ENCODE measurements at places on chromosomes 7 and 10. TPM values are rescaled to one million over a fixed set of nuclear protein-coding genes. Genes with fewer than 3 reads are reported as not detected.
A peak's percentile ranks its signal among the peaks of the same experiment; 100 is the strongest.

GRCh38 chr7:131544449-131545301, 11.8 kb downstream of the PODXL start:
- DNase-seq = no peak

DNA sequence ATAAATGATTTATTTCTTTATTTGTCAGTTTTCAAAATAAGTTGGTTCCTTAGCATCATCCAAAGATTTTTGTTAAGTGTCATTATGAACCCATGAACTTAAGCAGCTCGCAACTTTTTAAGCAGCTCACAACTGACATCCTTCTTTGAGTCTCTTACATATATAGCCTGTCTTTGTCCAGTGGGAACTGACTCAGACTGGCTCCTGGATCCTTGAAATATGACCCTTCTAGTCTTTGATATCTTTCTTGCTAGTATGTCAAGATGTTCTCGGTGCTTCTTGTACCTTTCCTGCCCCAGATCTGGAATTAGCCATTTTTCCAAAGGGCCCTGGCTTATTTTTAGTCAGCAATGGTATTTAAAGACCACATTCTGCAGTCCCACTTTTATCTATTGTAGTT, 53.9 kb upstream of the ARID5B start:
- no peak for DNase-seq

- DNase-seq = no peak
Measured at GRCh38 chr10:117260084-117260483, 19.2 kb downstream of the SLC18A2 start.

GRCh38 chr10:101047268-101047667, 14.5 kb upstream of the KAZALD1 start:
- no peak for DNase-seq

- no peak for DNase-seq
Measured at GRCh38 chr10:102394801-102395399, 605 bp upstream of the NFKB2 start.

- no peak for DNase-seq
Measured at GRCh38 chr7:28588602-28589001, 176.3 kb downstream of the CREB5 start.

DNA sequence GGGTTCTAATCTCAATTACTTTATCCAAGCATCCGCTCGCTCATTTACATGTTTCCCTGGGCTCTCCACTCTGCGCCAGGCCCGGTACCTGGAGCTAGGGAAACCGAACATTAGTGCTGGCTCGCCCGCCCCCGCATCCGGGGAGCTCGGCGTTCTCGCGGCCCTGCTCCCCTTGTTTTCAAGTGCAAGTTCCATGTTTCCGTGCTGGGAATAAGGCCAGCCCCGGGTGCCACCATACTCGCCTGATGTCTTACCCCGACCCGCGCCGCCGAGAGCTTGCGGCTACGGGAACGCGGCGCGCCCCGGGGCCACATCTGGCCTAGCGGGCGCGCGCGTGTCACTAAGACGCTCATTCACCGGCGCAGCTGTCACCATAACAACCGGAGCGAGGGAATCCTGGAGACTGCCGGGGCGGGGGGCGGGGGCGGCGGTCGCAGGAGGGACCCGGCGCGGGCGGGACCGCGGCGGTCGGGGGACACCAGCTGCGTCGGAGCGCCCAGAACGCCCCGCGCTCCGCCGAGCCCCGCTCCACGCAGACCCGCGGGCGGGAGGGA, at the start of gene NEURL1:
NEURL1 (plus strand) TSS at position 344 of the 554 bp plus-strand sequence. CDS start 683 bp downstream, outside the sequence.
- DNase-seq = no peak

- DNase-seq = no peak
Measured at GRCh38 chr7:4675771-4676367, 6.2 kb upstream of the FOXK1 start.

GRCh38 chr7:84393786-84394185, 199.2 kb upstream of the SEMA3A start:
- no peak for DNase-seq

DNA sequence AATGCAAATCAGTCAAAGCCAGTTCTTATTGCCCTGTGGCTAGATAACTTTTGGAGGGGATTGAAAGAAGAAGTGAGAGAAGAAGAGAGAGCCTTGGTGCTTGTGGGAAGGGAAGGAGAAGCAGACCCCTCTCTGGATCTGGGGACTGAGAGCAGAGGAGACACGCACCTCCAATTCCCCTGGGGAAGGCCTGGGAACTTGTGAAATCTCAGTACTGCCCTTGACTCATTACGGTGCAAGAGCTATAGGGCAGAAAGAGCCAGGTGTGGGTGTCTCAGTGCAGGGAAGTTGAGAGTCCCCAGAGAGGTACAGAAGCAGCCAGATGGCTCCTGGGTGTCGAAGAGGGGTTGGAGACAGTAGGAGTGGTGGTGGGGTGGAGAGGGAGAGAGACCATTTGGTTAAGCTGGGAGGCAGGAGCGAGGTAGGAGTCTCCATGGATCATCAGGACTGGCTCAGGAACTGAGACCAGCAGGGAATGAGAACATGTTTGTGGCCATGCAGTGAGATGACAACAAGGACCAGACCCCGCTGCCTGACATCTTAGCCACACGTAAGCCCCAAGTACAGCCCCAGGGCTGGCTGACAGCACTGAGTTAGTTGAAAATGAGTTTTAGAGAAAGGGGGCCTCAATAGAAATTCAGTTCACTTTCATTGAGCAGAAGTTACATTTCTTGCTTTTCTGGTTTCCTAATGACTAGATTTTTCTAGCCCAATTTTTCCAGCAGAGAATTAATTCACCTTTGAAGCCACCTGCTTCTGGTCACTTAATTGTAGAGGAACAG, 238.2 kb downstream of the BUB3 start:
- no peak for DNase-seq

DNA sequence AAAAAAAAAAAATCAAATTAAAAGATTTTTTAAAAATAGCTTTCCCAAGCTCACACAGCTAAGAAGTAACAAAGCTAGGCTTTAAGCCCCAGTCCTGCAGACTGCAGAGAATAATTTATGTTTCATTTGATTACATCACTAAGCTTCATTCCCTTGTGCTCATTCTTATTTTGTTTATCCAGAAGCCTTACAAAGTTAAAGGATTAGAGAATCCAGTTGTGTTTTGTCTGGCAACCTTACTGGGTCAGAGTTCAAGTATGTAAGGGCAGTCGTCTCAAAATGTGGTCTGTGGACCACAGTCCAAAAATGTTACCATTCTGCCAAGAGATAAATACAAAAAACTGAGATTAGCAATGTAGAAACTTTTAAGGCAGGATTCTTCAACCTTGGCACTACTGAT, 32.1 kb upstream of the EZH2 start:
- DNase-seq = no peak

DNA sequence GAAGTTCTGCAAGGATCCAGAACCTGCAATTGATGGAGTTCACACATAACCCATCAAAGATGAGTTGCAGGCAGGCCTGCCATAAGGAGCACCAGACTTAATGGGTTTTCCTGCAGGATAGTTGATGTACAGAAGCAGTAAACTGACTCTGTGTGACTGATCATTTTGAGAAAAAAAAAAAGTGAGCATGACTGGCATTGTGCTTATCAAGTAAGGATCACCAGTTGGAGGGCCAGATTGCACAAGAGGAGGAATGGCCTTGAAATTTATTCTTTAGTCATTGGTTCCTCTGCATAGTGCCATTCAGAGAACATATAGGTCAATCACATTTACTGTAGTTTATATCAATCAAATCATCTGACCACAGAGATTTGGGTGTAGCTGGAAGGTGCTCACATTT, 3.8 kb downstream of the CYP3A43 start:
- DNase-seq = no peak

GRCh38 chr7:51040787-51041186, 258.1 kb upstream of the GRB10 start:
- DNase-seq = no peak

GRCh38 chr7:34759477-34760125, 101.6 kb downstream of the NPSR1 start:
- no peak for DNase-seq

DNA sequence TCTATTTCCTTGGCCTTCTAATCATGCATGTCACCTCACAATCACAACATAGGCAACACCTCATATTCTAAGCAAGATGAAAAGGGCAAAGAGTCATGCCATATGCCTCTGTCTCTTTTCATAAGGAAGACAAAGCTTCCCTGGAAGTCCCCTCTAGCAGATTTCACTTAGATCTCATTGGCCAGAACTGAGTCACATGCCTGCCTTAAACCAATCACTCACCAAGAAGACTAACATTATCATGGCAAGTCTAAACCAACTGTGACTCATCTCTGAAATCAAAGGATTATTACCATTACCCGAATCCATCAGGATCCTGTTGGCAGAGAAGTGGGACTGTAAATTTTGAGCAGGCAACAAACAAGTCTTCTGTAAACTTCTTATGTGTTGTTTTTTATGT, 27.8 kb downstream of the CAV1 start:
- no peak for DNase-seq

DNA sequence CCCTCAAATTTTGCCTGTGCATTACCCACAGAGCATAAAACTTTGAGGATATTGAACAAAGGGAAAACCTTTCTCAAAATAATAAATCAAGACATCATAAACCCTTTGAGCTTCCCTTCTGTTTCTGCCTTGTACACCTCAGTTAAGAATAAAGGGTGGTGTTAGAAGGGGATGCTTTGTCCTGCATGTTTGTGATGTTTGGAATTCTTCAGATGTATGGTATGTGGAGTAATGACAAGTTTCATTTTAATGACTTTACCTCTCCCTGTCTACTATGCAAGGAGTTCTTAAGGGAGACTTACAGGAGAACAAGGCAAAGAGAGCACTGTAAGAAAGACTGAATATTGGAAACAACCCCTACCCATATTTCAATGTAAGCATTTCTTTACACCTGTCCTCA, 99.2 kb downstream of the HECW1 start:
- peak; percentile 45 for DNase-seq

DNA sequence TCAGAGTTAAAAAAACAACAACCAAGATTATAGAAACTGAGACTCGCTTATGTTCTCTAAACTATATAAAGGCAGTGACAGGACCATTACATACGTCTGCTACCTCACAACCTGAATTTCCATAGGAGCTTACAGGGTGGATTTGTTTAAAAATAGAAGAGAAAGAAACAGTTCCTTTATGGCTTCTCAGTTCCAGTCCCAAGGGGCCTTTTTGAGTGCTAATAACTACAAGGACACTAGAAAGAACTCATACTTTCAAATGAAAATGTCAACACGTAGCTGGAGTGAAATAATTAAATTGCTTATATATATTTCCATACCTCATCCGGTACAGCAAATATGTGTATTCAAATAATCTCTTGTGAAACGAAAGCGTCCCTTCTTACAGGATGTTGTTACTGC, 19.7 kb downstream of the TSPAN12 start:
- no peak for DNase-seq

GRCh38 chr7:25122373-25122772, 2.7 kb downstream of the CYCS start:
- no peak for DNase-seq

HOXA7 gene
- total RNA-seq = 28.8 TPM

CALU gene
- 198 TPM for total RNA-seq

ZNF789 gene
- total RNA-seq = 5.2 TPM

SORCS1 gene
- total RNA-seq = 2.1 TPM

ARMC3 gene
- 0.34 TPM for total RNA-seq

All from kidney epithelial cell (primary cell).